ENCODE measurements at places on chromosomes 5 and 9.

DNA sequence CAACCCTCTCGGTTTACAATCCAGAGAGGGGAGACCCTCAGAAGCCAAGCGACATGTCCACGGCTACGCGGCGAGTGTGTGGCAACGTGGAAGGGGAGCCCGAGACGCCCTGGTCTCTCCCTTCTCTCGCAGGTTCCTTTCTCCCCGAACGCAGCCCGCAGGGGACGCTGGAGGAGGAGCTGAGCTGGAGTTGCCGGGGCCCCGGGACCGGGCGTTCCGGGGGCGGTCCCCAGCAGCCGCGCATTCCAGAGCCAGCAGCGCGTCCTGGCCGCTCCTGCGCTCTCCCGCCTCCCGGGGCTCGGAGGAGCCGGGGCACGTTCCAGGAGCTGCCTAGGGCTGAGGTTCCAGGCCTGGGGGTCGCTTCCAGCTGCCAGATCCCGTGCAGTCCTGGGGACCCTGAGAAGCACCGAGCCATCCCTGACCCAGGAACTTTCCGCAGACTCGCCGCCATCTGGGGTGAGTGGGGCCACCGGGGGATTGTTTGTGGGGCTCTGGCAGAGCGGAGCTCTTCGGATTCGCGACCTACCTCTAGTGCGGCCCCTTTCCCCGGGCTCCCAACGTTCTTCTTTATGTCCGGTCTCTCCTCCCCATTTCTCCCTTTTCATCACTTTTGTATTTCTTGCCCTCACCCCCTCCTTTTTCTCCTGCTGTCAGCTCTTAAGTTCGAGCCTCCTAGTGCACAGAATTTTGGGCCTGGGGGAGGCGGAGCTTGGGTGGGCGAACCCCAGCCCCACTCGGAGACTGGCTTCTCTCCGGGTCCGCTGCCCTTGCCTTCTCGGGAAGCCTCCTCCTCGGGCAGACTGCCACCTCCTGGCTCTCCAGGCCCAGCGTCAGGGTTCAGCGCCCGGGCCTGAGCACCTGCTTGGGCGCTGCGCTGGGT, at the start of gene SMIM3:
Gene SMIM3 (plus strand): TSS at position 241 of the 880 bp plus-strand sequence. CDS start 16,684 bp downstream, outside the sequence.
- peak; percentile 46 for DNase-seq

DNA sequence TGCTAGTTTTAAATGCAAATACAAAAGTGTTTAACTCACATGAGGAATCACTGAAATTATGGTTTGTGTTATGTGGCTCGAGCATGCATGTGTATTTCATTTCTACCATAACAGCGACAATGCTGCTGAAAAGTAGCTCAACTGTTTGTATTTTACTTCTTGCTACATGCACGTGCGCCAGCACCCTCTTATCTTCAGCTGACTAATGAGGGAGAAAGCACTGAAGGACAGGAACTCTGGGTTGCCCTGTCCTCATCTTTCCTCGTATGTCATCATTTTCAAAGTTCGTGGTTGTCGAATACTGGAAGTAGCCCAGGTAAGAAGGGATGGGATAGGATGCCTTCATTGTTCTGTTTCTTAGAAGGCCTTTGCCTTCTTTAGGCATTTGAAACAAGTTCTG, 120.3 kb downstream of the SYK start:
- no peak for DNase-seq

- no peak for DNase-seq
These were observed 5.2 kb downstream of the RNF44 start for GRCh38 chr5:176531902-176532493.

DNA sequence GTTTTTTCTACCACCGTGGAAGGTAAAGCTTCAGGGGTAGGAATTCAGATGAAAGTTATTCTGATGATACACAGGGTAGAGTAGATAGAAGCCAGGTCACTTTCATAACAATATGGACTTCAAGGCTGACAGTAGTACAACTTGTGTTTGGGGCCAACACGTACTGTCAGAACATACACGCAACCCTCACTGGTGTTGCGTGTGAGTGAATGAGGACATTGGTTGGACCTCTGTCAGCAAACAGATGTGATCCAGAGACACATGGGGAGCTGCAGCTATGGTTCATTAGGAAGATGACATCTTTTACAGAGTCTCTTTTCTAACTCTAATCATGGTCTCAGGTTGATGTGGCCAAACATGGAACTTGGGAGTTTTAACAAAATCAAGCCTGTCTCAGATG, 70.1 kb upstream of the MOCS2 start:
- DNase-seq: no peak

- no peak for DNase-seq
These were observed 26.2 kb upstream of the GLRX start for GRCh38 chr5:95848701-95849100.

- DNase-seq: no peak
These were observed 125.9 kb upstream of the ADAMTSL1 start for GRCh38 chr9:18348083-18348475.

GRCh38 chr5:88251048-88251711, 17.5 kb downstream of the TMEM161B start:
- DNase-seq: no peak

GRCh38 chr5:5648694-5649093, 226.2 kb downstream of the ICE1 start:
- DNase-seq: no peak

DNA sequence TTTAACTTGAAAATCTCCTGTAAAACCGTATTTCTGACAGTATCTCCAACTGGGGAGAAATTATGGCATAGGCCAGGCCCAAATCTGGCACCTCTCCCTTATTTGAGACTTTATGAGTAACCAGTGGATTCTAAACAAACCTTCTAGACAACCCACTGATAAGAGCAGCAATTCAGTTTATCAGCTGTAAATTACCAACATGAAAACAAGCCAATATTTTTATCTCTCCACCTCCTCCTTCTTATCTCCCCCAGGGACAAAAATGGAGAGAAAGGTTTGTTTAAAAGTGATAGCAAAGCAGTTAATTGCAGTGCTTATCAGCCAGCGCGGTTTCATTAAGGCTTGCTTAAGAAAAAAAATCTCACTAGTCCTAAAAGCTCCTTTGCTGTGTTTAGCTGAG, 53.8 kb downstream of the KCNV2 start:
- DNase-seq: no peak

GRCh38 chr5:109324931-109325330, 84.8 kb downstream of the PJA2 start:
- no peak for DNase-seq

GRCh38 chr5:61809651-61810050, 477.6 kb downstream of the ZSWIM6 start:
- DNase-seq: no peak

DNA sequence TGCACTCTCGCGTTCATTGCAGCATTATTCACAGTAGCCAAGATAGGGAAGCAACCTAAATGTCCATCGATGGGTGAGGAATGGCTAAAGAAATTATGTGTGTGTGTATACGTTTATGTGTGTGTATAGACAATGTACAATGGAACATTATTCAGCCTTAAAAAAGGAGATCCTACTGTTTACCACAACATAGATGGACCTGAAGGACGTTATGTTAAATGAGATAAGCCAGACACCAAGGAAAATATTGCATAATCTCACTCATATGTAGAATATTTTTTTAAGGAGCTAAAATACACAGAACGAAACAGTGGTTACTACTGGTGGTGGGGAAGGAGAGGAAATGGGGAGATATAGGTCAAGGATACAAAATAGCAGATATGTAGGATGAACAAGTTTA, 2.4 kb downstream of the KIF2A start:
- no peak for DNase-seq

GRCh38 chr5:167867281-167867680, 424.2 kb upstream of the WWC1 start:
- no peak for DNase-seq

DNA sequence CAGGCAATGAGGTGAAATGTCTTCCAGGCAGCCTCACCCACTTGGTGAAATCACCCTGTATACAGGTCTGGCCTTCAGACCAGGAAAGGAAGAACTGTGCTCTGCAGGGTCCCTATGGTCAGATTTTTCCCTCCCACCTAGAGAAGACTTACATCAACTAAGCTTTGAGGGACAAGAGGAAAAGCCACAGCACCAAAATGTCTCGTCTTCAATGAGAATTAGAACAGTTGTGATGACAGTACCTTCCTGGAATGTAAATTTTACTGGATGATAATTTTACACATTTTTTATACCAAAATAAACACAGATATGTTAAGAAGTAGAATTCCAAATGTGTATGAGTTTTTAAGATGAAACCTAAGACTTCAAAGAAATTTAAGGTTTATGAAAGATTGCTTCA, 283.9 kb downstream of the SPOCK1 start:
- no peak for DNase-seq

- no peak for DNase-seq
These were observed 139.3 kb upstream of the PLCXD3 start for GRCh38 chr5:41649659-41650058.

DNA sequence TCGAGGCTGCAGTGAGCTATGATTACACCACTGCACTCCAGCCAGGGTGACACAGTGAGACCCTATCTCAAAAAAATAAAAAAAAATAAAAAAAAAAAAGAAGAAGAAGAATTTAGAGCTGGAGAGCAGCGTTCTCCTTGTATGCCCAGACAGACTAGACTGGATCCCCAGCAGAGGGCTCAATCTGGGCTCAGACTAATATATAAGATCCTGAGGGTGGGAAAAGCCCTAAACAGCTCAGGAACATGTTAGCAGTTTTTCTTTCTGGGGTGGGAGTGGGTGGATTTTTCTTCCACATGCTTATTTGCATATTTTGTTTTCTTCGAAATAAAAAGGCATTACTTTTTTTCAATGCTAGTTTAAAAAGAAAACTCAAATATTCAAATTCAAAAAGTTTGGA, 904 bp upstream of the BSPRY start:
- DNase-seq: no peak

- no peak for DNase-seq
These were observed 944 bp downstream of the ATOX1 start for GRCh38 chr5:151757233-151758140.

- DNase-seq: no peak
These were observed 205.3 kb downstream of the DEPDC1B start for GRCh38 chr5:60494635-60495034.

GRCh38 chr9:110746211-110746930, 77.8 kb downstream of the MUSK start:
- DNase-seq: no peak

DNA sequence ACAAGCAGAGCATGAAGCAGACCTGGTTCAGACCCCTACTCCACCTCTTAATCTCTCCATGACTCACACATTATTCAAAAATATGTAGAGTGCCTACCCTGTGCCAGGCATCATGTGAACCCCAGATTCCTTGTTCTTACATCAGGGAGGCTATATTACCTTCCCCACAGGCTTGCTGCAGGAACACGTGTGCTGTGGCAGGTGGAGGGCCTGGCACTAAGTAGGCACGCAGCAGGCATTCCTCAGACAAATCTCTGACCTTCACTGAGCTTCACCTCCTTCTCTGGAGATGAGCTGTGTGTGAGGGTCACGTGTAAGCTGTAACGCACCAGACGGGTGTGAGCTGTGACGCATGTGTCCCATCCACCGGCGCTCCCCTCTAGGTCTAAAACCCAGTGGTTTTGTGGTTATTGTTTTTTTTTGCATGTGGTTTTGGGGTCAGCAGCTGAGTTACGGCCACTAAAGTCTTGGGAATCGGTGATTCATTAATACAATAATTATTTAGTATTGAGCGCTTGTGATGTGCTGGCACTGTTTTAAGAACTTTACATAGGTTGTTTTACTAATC, 30.3 kb downstream of the ANGPTL2 start:
- no peak for DNase-seq

DNA sequence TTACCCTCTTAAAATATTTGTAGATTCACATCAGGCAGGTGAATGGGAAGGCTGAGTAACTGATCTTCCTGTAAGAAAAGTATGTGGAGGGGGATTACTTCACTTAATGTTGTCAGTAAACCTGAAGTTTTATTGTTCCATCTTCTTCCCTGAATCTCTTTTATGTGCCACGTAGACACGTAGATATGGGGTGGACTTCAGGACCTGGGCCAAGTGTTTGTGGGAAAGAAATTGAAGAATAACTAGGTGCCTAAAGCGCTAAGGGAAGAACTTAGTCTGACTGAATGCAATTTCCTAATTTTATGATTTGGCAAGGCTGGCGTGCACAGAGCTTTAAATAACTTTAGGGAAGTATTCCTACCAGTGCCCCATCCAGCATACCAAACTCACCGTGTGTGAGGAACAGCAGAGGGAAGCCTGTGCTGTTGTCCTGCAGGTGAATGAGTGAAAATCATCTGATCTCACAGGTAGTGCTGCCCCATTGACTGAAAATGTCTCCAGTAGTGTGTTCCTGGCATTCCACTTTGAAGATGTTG, 323.4 kb downstream of the KDM4C start:
- DNase-seq: no peak

GRCh38 chr9:80720579-80720978, 968.8 kb downstream of the TLE1 start:
- no peak for DNase-seq

GRCh38 chr5:1405539-1406530, 39.4 kb downstream of the SLC6A3 start:
- DNase-seq: no peak

- no peak for DNase-seq
These were observed 18.6 kb downstream of the TDRD7 start for GRCh38 chr9:97430316-97431043.

- no peak for DNase-seq
These were observed 105.2 kb downstream of the SH3TC2 start for GRCh38 chr5:148957591-148958202.

DNA sequence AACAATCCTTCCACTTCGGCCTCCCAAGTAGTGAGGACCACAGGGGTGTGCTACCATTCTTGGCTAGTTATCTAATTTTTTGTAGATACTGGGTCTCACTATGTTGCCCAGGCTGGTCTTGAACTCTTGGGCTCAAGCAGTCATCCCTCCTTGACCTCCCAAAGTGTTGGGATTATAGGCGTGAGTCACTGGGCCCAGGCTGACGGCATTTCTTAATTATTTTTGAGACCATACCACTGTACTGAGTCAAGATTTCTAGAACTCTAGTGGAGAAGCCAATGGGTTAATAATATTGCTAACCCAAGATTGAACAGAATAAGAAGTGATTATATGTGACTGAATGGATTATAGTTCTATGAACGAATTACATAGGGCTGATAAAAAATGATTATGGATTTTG, 66.7 kb downstream of the TARS1 start:
- no peak for DNase-seq

All from stimulated activated CD8-positive, alpha-beta memory T cell treated with anti-CD3 and anti-CD28 coated beads, Interleukin-4, amount 100 ng/mL, for 1 hour (primary cell).